ENCODE measurements at places on chromosomes 6 and 20.

GRCh38 chr6:44041461-44042260, 85.6 kb downstream of the MRPL14 start:
- peak; percentile 99 for DNase-seq

DNA sequence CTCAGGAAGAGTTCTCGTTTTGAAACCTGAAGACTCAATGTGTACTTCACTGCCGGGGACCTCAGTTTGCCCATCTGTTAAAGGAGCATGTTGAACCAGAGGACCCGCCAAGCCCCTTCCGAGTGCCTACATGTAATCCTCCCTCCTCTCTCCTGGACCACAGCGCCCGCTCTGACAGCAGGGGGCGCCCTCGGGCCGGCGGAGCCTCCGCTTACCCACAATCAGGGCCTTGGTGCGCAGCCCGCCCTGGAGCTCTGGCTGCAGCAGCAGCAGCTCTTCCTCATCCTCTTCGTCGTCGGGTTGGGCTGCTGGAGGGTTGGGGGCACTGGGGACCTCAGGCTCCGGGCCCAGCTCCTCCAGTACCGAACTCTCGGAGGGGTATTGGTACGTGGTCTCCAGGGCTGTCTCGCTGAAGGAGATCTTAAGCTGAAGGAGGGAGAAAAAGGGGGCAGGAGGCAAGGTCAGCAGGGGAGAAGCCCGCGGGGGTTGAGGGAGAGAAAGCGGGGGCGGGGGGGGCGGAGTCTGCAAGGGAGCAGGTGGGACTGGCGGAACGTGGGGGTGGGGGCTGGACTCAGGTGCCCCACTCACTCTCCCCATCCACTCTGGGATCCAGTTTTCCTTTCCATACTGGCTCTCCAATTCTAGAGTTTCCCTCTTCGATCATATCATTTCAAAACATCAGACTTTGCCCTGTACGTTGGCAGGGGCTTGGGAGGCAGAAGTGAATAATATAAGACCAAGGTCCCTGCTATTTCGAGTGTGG, 6.3 kb upstream of the DHX16 start:
- peak; percentile 79 for DNase-seq

DNA sequence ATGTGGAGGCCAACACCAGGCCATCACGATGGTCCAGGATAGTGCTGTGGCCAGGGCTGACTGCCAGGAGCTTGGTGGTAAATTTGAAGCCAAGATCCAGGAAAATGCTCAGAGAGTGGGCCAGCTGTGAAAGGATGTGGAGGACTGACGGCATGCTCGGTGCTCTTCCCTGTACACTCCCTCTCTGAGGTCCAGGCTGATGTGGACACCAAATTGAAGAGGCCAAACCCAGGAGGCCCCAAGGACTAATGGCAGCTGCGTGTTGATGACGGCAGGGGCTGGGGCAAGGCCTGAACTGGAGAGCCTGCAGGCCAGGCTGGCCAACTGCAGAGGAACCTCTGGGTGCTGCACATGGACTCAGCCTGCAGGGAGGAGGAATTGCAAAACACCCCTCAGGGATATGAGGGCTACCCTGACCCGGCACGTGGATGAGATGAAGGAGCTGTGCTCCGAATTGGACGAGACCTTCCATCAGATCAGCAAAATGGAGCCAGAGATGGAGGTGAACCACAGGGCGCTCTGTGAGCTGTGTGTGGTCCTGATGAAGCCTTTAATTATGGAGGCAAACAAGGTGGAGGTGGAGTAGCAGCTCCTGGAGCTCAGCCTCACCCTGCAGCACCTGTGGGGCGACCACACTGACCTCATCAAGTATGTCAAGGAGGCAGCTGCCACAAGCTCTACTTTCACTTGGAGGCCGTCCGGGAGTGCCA, 6.9 kb upstream of the RAET1E start:
- no peak for DNase-seq

- DNase-seq: no peak
Measured at GRCh38 chr6:150144294-150144868, 1.5 kb downstream of the PPP1R14C start.

DNA sequence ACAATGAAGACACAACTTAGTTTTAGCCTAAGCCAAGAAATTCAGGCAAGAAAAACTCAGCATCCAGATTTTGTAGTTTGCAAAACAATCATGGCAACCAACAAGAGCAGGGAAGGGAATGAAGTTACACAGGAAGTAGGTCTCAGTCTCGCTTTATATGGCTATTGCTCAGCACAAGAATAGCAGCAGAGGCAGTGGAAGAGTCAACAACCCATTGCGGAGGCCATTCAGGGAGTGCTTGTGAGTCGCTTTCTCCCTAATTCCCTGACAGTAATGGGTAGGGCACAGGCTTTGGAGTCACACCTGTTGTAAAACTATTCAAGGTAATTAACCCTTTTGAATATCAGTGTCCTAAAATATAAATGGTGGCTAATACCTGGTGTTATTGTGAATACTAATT, 238.5 kb downstream of the HDGFL1 start:
- no peak for DNase-seq

- DNase-seq: no peak
Measured at GRCh38 chr6:28810659-28811053, 113.1 kb downstream of the TRIM27 start.

DNA sequence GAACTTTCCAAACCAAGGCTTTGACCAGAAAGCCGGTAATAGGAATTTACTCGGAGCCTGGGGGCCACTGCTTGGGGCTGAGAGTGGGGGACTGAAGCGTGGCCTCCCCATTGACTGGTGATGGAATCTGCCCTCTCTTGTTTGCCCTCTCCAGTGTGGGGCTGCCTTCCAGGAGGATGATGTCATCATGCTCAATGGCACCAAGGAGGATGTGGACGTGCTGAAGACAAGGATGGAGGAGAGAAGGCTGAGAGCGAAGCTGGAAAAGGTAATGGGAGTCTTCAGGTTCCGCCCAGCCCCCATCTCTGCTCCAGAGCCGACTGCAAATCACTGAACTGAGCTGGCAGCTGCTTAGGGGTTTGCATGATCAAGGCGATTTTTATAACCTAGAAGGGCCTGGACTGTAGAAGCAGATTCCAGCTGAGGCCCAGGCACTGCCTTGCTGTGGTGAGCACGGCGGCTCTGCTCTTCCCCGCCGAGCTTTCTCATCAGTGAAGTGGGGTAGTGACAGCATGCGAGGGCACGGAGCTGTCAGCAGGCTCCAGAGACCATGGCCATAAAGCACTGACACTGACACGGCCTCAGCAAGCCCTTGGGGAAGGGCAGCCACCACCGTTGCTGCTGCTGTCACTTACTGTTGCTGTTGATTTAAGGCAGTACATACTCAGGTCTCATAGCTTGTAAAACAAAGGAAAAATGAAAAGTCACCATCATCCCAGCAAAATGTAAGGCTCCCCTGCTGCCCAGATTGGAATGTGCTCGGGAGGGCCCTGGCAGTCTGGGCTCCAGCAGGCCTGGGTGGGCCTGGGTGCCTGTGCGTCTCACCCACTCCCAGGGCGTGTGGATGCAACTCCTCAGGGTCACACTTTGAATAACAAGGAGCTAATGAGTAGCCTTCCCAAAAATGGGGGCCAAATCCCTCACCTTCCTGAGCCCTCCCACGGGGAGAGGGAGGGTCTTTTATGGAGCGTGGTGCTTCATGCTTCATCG, 11.1 kb upstream of the FAM209A start:
- no peak for DNase-seq

- no peak for DNase-seq
Measured at GRCh38 chr6:52330470-52330869, 31.5 kb upstream of the PAQR8 start.

DNA sequence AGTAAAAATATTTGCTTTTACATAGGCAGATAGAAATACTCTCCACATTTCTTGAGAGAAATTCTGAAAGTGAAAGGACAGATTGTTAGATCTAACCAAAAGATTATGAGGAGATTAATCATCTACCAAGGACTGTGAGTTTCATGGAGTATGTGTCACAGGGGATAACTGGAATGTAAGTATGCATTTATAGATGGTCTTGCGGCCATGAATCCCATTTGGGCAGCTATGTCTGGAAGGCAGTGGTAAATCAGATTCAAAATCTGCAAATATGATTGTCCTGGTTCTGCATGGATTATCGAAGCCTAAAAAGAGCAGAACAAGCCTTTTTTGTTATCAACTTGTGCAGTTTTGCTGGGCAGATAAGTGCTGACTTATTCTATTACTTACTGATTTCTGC, 293.8 kb downstream of the RFPL4B start:
- DNase-seq: peak; percentile 95

- peak; percentile 59 for DNase-seq
Measured at GRCh38 chr6:161434350-161434749, 160.5 kb upstream of the AGPAT4 start.

DNA sequence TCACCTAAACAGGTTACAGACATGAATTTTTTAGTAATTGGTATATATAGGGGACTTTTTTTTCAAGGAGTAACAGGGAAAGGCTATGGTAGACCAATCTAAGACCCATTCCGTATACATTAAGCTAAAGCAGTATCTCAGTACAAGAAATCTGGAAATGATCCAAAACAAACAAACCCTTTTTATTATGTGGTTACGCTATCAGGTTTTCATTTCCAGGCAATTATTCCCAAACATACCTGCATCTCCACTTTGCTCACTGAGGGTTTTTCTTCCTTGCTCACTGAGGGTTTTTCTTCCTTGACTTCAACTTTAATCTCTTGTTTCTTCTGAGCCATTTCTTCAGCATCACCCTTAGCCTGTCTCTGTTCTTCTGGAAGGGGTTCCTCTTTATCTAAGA, 107.3 kb downstream of the EPB41L2 start:
- no peak for DNase-seq

- DNase-seq: no peak
Measured at GRCh38 chr20:3819411-3820047, 818 bp upstream of the AP5S1 start.

DNA sequence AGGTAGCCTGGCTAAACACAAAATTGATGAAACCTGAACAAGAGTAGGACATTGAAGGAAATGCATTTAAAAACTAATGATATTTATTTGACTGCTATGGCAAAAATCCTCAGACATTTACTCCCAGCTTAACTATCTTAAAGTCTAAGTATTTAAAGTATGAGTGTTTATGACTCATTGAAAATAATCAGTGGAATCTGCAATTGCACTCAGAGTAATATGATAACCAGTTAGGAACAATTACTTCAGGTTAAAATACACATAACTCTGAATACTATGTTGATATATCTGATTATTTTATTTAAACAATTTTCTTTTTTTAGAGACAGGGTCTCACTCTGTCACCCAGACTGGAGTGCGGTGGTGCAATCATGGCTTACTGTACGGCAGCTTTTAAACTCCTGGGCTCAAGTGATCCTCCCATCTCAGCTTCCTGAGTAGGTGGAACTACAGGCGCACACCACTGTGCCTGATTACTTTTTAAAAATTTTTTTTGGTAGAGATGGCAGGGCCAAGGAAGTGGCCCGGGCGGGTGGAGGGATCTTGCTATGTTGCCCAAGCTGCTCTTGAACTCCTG, 43.9 kb downstream of the FILIP1 start:
- peak; percentile 49 for DNase-seq

GRCh38 chr6:22636452-22636851, 67.1 kb downstream of the HDGFL1 start:
- DNase-seq: peak; percentile 56

DNA sequence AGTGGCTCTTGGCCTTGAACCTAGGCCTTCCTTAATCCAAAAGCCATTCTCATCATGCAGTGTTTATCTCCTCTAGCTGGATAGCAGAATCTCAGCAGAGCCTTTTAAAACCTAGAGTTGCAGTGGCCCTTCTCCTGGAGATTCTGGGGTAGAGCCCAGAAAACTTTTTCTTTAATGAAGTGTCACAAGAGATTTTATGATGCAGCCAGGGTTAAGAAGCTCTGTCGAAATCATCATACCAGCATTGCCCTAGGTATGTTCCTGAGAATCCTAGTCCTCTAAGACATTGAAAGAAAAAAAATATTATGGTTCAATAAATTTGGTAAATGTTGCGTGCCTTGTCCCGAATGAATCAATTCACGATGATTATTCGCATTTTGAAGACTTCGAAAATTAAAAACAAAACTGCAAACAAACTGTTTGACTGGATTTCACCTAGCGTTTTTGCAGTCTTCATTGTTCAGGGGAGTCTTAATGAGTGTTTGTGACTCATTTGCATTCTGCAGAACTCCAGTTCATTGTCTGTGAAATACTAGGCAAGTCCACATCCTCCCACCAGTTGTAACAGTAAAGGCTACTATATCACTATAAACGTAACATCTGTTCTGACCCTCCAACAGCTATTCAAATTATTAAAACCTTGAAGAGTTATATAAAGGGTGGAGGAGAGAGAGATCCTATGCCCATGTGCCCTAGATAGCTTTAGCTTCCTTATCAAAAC, 198.6 kb downstream of the UST start:
- peak; percentile 54 for DNase-seq

DNA sequence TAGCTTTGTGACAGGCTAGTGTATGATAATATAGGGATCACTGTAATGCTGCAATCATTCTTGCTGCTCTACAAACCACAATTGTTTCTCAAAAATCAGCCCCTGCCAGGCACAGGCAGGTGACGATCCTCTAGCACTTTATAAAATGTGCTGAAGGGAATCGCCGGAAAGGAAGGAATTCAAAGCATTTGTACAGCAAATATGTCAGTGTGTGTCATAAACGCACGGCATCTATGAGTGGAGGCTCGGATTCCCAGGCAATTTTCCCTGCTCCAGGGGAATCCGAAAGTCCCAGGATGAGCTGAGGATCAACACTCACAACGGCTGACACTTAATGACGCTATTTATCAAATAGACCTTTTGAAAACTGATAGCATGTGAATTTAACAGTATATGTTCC, 1.4 kb downstream of the PHACTR1 start:
- peak; percentile 80 for DNase-seq

DNA sequence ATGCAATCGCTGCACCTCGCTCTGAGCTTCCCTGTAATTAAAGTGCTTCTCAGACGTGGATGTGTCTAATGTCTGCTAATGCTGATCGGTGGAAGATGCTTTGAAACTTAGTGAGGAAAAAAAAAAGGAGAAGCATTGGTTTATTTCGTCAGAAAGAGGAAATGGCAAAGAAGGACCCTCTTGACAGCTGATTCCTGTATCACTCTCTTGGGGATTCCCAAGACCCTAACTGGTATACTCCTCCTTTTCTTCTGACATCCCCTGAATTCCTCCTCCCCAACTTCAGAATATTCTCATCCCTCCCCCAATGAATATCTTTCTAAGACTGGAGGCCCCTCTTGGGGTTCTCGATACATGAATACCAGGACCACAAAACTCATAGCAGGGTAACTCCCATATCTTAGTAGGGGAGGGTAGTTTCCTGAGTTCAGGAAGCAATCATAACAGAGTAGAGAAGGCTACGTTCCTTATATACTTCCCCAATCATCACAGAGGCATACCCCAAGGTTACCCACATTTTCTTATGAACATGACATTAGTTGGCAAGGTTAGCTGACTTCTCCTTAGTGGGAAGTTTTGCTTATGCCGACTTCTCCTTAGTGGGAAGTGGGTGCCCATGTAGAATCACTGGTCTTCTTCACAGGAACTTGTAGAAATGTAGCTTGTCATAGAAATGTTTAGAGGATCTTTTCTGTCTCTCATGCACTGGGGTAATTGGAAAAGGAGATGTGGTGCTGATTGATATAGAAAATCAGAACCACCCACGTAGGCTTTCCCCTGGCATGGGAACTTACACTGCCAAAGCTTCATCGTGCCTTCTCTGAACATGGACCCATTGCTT, 63.8 kb upstream of the ATXN1 start:
- no peak for DNase-seq

- DNase-seq: no peak
Measured at GRCh38 chr6:7818257-7819214, 92.1 kb downstream of the TXNDC5 start.

- DNase-seq: no peak
Measured at GRCh38 chr20:63702751-63703470, 4.9 kb downstream of the ARFRP1 start.

Measured in fibroblast of lung (primary cell).